ENCODE measurements at places on chromosomes 5 and 9.

GRCh38 chr9:137202966-137203365 lies 2.4 kb upstream of the TPRN start:
- no peak for DNase-seq

DNA sequence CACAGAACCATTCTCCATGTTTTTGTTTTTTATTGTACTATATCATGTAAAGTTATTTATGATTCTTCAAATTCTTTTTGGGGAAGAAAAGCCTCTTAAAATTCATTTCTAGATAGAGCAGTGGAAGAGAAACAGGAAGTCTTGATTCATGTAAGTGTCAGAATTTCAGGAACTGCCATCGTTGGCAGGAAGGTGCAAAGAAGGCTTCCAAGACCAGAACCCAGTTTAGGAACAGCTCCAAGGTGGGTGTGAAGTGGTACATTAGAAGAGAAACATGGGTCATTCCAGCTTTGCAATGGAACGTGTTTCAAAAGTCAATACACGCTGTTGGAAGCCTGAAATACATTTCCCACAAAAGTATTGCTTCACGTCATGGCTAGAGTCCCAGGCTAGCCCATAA lies 14.8 kb downstream of the SAXO1 start:
- DNase-seq, result no peak

DNA sequence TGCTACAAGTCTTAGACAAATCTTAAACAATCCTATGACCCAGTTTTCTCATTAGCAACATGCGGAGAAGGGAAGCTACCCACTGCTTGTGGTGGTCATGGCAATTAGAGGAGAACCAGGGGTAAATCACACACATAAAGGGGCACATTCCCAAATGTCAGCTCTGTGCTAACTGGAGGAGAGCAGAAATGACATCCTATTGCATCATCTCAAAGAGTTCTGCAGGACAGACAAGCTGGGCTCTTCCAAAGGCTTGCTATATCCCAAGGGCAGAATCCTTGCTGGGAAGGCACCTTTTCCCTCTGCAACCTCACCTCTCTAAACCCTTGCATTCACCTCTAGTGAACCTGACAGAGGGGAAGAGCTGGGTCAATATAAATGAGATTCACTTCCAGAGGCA lies 17.0 kb upstream of the WWC1 start:
- DNase-seq, result no peak

GRCh38 chr5:125554355-125554754 lies 807.9 kb upstream of the ZNF608 start:
- DNase-seq, result no peak

GRCh38 chr9:116275418-116276195 lies 122.0 kb downstream of the PAPPA start:
- DNase-seq, result no peak
